ENCODE measurements at places on chromosomes 2 and 18.

- DNase-seq: no peak
Observed at GRCh38 chr2:180662941-180663471, 317.4 kb upstream of the UBE2E3 start.

GRCh38 chr18:25544546-25545287, 192.8 kb upstream of the ZNF521 start:
- DNase-seq: no peak

GRCh38 chr2:108403494-108403893, 25.7 kb downstream of the SULT1C4 start:
- no peak for DNase-seq

DNA sequence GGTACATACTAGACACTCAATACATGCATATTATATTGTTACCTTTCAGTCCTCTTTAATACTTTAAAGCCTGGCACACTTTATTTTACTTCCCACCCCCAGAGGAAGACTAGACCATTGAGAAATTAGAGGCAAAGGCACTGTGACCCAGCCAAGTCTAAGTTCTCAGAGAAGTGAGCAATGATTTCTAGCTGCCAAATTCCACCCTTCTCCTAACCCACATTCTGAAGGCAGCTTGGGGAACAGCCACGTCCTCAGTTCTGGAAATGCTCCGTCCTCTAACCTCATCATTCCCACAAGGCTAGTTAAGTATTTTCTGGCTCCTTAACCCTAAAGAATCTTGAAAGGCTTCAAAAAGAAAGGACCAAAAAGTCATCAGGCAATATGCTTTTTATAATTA, 86.6 kb downstream of the COL5A2 start:
- DNase-seq: no peak

DNA sequence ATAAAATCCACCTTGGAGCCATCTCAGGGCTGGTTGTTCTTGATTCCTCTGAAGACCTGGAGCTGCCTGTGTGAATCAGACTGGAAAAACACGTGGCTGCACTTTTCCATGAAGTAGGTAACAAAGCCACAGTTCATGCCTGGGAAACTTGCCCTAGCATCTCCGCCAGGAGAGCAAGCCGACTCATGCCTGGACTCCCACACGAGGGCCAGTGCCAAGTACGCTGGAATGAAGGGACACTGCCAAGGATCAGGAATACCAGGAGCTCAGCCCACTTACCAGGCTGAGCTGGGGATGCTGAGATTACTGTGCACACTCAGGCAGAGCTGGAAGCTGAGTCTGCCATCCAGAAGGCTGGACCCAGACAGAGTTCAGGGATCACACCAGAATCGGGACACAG, 10.9 kb upstream of the FHL2 start:
- peak; percentile 66 for DNase-seq

DNA sequence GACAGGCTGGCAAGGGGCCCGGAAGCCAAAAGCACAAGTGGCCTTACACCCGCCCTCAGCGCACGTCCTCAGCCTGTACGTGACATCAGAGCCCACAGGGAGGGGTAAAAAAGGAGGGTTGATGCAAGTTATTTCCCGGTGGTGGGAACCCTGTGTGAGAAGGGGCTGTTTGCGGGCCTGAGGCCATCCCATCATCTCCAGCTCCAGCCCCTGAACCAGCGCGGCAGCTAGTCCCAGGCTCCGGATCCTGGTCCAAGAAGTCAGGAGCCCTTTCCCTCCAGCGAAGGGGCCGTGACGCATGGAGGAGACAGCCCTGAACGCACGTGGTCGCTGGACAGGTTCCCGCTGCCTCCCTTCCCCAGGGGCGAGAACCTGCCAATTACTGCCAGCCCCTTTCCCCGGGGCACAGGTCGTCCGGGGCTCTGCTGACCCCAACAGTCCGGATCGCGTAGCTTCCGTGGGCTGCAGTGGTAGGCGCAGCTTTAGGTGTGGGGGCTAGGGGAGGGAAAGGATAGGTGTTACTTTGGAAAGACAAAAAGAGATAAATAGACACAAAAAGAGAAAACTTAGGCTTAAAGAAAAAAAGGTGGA, 1.3 kb upstream of the LRP2 start:
- peak; percentile 82 for DNase-seq

- DNase-seq: no peak
Observed at GRCh38 chr2:42550870-42551269, 17.6 kb upstream of the MTA3 start.
